ENCODE measurements at places on chromosomes 6 and 20.

GRCh38 chr20:10523443-10523842, 88.3 kb downstream of the SLX4IP start:
- DNase-seq, result no peak

GRCh38 chr6:132812756-132813172, 1.6 kb upstream of the RPS12 start:
- DNase-seq, result no peak

GRCh38 chr20:16539280-16540021, 33.8 kb downstream of the KIF16B start:
- no peak for DNase-seq

GRCh38 chr20:42530855-42531448, 658.8 kb downstream of the PTPRT start:
- peak; percentile 13 for DNase-seq

GRCh38 chr20:868279-868678, 34.8 kb downstream of the FAM110A start:
- DNase-seq, result no peak

DNA sequence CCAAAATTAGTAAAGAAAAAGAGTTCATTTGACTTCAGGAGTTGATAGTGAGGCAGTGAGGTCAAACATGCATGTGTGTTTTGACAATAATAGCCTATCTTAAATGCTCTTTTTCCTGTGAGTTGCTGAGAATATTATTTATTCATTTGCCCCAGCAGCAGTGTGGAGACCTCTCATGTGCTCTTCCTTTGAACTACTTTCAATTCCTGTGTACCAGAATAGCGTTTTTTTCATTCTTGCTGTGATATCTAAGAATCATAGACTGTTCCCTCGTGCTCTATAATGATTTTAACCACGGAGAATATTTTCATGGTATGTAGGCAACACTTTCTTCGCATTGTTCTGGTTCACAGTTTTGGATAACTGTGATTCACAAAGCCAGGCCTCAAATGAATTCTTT, 5.2 kb downstream of the CDYL start:
- DNase-seq, result no peak

DNA sequence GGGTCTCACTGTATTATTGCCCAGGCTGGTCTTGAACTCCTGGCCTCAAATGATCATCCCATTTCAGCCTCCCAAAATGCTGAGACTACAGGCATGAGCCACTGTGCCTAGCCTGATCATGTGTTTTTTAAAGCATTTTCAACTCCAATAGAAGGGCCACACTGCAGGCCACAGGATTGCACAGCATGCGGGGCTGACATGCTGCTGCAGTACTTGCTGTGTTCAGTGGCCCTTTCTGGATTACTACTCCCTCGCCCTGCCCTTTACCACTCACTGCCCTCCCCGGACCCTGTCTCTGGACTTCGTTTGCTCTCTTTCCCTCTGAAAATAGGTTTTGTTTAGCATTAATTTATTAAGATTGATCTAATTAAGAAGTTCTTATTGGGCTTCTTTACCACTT, 37.3 kb downstream of the HECA start:
- DNase-seq, result no peak

DNA sequence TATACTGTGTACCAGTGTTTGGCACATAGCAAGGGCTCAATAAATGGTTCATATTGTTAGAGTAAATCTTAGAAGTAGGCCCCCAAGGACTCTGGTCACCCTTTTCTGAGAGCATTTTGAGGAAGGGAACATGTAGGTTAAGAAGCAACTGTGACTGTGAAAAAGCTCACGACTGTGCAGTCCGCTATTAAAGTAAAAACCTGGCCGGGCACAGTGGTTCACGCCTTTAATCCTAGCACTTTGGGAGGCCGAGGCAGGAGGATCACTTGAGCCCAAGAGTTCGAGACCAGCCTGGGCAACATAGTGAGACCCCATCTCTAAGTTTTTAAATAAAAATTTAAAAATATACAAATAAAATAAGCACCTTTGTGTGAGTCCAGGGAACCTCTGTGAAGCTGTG, 5.0 kb downstream of the ZDHHC14 start:
- no peak for DNase-seq

DNA sequence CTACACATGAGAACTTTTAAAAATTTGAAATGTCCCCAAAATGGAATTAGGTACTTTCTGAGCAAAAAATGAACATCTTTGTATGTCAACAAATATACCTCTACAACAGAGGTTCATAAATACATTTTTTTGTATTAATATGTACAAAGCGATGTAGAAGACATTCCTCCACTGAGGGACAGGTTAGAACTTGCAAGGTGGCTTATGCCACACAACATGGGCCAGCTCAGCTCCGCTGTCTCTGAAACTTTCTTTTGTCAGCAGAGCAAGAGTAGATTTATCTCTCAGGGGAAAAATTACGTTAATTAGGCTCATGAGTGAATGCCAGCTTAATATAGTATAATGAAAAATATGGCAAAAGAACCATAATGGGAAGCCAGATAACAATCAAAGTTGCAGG, 10.6 kb upstream of the TMEM242 start:
- no peak for DNase-seq

GRCh38 chr6:19219931-19220330, 617.2 kb upstream of the ID4 start:
- no peak for DNase-seq

GRCh38 chr20:63054103-63054474, 47.3 kb upstream of the BHLHE23 start:
- no peak for DNase-seq

DNA sequence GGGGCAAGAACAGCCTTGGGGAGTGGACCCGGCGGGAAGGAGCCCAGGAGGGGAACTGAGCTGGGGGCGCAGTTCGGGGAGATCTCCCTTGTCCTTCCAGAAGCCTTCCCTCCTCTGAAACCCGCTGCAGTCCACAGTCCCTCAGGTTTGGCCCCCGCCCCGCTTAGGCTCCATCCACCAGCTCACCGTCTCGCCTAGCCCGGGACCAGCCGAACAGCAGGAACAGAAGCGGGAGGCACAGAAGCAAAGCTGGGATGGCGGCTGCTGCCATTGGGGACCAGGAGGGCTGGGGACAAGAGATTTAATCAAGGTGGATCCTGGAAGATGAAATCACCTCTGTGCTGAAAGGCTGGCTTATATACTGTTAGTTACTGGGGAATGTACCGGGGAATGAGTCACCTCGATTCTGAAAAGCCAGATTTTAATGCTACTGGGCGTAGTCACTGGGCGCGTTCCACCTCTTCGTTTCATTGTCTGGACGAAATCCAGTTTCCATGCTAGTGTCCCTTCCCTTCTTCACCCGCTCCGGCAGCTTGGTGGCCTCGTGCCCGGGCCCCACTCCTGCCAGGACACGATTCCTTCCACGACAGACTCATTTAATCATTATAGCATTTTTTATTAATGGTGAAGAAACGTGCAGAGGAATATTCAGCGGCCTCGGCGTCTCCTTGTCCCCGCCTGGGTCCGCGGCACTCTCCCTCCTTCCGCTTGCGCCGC, at the start of gene RAET1L:
TSS of gene RAET1L (minus strand) at position 332 of the 717 bp plus-strand sequence. CDS start at position 271, 61 bp downstream.
- peak; percentile 68 for DNase-seq

GRCh38 chr6:119129968-119130484, 51.6 kb upstream of the FAM184A start:
- DNase-seq, result peak; percentile 75

DNA sequence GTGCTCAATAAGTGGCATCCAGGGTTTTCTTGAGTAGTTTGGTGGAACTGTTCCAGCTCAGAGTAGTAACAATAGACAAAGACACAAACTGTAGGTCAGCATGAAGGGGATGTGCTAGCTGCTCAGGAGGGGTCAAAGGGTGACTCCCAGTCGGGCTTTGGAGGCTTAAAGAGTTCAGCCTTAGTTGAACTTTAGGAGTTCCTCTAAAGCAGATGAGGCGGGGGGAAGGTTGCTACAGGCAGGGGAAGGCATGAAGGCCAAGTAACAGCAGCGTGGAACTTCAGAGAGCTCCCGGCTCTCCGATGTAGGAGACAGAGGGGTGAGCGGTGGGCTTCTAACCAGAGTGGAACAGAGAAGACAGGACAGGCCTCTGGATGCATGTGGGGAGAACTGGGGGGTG, 115.5 kb upstream of the CD93 start:
- no peak for DNase-seq

DNA sequence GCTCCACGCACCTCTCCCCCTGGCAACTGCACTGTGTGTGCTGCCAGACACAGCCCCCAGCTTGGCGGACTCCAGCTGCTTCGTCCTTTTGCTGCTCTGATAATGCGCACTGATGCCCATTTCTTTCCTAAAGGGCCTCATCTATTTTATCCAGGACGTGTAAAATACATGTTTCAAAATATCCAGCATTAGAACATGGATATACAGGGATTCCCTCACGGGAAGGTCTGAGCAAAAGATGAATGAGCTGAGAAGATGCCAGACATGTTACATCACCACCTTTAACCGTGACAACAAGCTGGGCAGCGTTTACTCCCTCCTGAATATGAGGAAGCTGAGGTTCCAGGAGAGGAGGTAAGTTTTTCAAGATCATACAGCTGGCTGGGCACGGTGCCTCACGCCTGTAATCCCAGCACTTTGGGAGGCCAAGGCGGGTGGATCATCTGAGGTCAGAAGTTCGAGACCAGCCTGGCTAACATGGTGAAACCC, 32.8 kb downstream of the TNXB start:
- peak; percentile 74 for DNase-seq

DNA sequence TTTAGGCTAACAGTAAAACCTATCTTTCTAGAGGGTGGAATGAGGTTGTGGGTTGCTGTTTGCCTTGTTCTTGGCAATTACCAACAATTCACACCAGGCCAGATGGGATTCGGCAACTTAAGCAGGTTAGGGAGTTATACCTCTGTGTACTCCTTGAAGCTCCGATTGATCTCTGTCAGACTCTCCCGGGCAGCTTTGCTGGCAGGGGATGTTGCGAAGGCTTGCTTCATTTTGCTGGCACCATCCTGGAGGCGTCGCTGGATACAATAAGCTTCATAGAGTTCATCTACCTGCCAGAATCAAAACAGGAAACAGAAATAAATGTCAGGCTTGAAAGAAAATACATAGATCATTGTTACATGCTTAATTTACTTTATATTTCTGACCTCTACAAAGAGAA, 66.4 kb upstream of the ARMH2 start:
- DNase-seq, result no peak

- no peak for DNase-seq
These were observed 262.4 kb downstream of the ERMARD start for GRCh38 chr6:170013815-170014214.

DNA sequence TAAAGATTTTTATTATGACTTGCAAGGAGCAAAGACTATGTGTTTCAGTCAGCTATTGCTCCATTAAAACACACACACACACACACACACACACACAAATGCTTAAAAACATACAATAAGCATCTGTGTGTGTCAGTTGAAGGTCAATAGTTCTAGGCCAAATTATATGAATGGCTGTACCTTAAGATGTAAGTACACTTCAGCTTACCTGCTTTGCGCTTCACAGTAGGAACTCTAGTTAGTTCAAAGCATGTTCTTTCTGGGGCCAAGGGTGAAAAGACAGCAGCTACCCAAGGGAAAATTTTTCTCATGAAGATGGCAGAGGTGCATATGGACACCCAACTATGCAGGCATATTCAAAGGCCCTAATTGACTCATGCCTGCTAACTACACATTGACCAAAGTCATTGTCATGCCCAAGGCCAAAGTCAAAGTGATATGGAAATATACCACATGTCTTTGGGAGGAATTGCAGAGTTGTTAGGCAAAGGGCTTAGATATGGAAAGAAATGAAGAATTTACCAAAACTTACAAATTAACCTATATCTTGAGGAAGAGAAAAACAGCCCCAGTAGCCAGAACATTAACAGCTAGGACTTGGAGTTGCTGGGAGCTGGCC, 61.9 kb upstream of the BTN3A2 start:
- DNase-seq, result no peak

DNA sequence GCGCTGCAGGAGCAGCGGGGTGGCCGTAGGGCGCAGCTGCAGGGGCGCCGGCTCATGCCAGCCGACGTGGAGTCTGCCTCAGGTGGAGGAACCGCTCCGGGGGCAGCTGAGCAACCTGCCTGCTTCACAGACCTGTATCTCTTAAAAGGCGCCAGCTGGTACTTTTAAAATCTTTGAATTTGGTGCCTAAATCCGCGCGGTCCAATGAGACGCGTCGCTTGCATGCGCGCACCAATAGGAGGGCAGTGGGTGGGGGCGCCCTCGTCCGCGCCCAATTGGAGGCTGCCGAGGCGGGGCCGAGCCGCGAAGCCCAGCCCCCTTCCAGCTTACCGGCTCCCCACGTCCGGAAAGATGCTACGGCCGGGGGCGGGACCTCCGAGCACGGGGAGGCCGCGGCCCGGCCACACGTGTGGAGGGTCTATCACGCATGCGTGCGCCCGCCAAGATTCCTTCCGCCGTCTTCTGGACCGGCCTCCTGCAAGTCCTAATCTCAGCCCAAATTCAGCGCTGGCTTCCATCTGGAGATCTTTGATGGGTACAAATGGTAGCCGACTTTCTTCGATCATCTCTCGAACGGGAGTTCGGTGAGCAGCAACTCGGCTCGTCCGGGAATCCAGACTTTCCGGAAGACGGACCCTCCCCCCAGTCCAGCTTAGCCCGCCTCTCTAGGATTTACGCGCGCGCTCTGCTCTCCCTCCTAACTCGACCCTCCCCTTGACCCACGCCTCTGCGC, at the start of gene FBXO5:
TSS of gene FBXO5 (minus strand) at position 138 of the 733 bp plus-strand sequence. CDS start at position 56, 82 bp downstream.
- DNase-seq, result peak; percentile 98

DNA sequence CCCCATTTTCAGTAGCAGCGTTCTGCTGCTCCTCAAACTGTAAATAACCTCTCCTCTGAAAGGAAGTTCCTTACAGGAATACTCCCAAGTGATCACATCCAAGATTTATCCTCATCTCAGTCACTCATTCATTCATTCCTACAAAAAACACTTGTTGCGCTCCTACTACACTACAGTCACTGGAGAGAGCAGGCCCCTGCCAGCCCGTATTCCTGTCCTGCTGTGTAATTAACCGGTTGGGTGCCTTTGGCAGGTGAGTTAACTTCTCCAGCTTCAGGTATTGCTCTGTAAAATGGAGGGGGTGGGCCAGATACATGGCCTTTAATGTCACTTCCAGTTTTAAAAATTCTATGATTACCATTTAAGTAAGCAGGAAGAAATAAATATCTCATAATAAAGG, 15.0 kb upstream of the ZBTB24 start:
- DNase-seq, result no peak

- DNase-seq, result no peak
These were observed 579.9 kb downstream of the MMUT start for GRCh38 chr6:48883116-48883515.

DNA sequence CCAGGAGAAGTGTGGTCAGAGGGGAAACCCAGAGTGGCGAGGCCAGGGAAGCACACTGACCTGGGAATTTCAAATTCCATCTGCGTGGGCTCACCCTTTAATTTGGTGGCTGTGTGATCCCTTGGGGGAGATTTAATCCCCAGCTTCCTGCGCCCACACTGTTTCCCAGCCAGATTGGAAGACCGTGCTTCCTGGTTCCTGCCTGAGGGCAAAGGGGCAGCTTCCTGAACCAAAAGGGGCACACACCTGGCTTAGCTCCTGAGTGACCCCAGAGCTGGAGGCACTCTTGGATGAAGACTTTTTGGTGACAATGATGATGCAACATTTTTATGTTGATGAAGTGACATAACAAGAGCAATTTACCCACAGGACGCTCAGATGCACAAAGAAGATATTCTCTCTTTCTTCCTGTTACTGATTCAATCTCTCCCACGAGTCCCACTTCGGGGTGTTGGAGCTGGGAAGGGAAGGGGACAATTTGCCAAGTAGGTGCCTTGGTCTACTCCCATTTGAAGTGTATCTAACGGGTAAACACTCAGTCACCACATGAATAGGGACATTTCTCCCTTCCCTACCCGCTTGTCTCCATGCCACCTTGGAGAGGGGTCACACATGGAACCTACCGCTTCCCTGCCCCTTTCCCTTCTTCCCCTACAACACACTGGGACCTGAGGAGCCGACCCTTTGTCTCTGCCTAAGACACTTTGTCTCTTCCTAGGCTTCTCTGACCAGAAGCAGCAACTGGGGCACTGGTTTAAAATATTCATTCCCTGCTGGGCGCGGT, 28.6 kb upstream of the CDKN1A start:
- no peak for DNase-seq
